ENCODE measurements at places on chromosomes 11 and 22.

GRCh38 chr11:71446942-71447688 lies 1.1 kb downstream of the DHCR7 start:
- no peak for DNase-seq

- DNase-seq: no peak
Observed at GRCh38 chr22:30564761-30565119, 9.7 kb downstream of the GAL3ST1 start.

DNA sequence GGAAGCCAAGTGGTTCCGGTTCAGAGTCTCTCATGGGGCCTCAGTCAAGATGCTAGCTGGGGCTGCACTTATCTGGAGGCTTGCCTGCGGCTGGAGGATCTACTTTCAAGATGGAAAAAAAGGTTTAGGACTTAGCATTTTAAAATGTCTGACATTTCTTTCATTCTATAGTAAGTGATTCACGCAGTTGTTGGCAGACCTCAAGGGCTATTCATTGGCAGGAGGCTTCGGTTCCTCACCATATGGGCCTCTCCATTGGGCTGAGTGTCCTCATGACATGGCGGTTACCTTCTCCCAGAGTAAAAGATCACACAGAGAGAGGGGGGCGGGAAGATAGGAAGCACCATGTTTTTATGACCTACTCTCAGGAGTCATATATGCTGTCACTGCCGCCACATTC lies 298.0 kb upstream of the PLET1 start:
- DNase-seq: no peak

DNA sequence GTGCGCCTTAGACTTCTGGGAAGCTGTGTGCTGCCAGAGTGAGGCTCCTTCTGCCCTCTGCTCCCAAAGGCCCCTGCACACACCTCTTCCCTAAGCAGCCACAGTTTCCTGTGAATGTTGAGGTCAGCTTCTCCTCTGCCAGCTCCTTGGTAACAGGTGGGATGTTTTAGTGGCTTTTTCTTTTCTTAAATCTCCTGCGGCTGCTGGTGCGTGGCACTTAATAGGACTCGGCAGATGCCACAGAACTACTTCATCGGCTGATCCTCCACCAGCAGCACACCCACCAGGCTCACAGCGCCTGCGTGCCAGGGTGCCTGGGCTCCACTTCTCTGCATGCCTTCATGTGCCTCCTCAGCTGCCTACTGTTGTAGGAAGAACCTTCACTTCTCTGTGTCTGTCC lies 87.8 kb downstream of the RCN1 start:
- no peak for DNase-seq

DNA sequence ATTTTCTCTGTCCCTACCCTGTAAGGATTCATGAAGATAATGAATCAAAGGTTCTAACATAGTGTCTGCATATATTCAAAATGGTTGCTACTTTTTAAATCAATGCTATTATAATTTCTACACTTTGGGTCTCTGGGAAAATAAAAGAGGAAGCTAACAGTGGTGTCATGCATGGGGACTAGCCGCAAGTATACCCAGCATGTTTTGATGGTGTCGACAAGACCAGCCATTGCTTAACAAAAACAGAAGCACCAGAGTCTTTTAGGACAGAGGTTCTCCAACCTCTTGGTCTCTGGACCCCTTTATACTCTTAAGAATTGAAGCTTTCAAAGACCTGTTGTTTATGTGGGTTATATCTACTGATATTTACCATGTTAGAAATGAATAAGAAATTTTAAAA lies 37.8 kb downstream of the RNF141 start:
- DNase-seq: no peak

GRCh38 chr11:131606811-131607335 lies 236.5 kb downstream of the NTM start:
- no peak for DNase-seq
